ENCODE measurements at places on chromosomes 5 and 9.

GRCh38 chr9:33690143-33690933 is 105.0 kb upstream of the PRSS3 start:
- no peak for DNase-seq

DNA sequence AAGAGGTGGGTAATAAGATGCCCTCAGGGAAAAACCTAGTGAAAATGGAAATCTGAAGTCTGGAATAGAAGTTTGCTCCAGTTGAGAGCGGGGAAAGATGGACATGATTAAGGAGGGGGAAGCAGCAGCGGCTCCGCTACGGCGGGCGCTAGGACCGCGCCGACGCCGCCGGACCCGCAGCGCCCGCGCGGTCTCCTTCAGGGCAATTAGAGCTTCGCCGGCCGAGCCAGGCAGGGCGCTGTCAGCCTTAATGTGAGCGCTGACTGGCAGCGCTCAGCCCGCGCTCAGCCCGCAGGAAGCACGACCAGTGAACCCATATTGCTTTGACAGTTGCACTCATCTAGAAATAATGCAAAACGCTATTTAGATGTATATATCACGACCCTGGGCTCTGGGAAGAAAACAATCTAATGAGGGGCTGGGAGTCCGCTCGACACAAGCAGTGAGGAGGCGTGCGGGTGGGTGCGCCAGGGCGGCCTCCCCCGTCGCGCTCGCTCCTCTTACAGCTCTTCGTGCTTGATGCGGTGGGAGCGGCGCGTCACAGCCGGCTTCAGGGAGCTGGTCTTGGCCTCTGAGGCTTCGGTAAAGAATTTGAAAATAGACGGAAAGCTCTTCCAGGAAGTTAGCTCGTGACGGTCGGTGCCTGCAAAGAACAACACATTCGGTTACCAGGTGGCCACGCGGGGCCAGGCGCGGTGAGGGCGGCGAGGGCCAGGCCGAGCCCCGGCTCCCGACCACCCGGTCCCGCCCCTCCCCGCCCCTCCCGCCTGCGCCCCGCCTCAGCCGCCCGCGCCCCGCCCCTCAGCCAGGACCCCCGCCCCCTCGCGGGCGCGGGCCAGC is 37.7 kb downstream of the NR2F1 start:
- DNase-seq: no peak

DNA sequence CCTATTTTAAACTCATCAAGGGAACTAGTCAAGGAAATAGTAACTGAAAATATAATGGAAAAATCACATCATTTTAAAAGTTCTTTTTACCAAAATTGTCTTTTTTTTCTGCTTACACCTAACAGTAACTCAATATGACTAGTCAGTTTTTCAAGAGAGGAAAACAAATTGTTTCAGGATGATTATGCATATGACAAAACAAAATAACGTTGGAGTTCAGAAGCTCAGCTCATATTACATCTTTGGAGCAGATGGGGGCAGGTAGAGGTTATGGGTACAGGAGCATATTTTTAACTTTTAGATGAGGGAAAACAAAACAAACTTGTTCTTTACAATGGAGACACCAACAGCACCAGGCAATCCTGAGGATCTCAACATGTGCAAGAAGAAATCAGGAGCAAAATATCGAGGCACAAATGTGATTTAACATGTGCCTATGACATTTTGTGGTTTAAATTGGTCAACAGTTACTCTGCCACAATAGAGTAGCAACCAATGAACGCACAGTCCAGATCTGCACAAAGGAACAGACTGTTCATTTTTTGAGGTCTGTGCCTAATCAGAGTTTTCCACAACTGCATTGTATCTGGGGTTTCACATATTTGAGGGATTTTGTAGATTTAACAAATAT is 659.0 kb downstream of the ANXA1 start:
- no peak for DNase-seq

GRCh38 chr9:118644066-118644465 is 725.2 kb downstream of the BRINP1 start:
- no peak for DNase-seq

GRCh38 chr5:136153581-136154236 is 21.1 kb downstream of the SMAD5 start:
- no peak for DNase-seq

DNA sequence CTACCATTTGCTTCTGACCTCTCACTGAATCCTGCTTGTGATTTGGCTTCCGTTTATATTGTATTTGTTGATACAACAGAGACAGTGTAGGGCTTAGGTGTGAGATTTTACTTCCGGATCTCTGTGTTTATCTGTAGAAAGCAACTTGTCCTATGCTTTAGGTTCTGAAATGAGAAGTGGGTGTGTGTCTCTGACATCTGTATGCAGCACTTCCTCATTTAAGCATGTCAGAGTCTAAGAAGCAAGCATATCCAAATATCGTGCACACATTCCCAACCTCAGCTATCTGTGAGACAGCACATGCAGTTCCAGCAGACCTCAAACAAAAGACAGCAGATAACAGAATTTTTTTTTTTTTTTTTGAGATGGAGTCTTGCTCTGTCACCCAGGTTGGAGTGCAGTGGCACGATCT is 16.3 kb downstream of the KLF9 start:
- no peak for DNase-seq

DNA sequence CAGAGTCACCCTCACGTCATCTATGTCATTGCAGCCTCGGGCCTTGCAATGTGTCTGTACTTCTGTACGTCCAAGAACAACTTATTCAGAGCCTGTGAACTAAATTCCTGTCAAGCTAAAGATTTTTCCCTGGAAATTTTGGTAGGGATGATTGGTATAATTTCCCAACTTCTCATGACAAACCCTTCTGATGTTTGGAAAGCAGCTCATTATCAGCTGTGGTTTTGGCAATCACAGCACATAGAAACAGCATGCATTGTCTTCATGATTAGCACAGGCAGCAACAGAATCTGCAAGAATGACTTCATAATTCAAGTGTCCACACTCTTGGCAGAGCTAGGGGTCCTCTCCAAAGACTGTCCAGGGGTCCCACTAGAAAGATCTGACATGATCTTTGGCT is 49.5 kb downstream of the APBA1 start:
- peak; percentile 28 for DNase-seq

All from muscle of arm (tissue), 14 donors.